ENCODE measurements at places on chromosomes 2 and 18.

GRCh38 chr2:132701810-132702209 is 31.8 kb upstream of the LYPD1 start:
- DNase-seq, result no peak

GRCh38 chr2:241252778-241253475 is 62.5 kb downstream of the HDLBP start:
- DNase-seq, result no peak

- DNase-seq, result no peak
These were observed 63.2 kb downstream of the DLGAP1 start for GRCh38 chr18:4391859-4392258.

- DNase-seq, result no peak
These were observed 570.9 kb downstream of the PIK3C3 start for GRCh38 chr18:42525905-42526304.

- no peak for DNase-seq
These were observed 367.7 kb upstream of the SALL3 start for GRCh38 chr18:78611869-78612268.

- no peak for DNase-seq
These were observed 59.8 kb downstream of the HAUS1 start for GRCh38 chr18:46163941-46164499.

DNA sequence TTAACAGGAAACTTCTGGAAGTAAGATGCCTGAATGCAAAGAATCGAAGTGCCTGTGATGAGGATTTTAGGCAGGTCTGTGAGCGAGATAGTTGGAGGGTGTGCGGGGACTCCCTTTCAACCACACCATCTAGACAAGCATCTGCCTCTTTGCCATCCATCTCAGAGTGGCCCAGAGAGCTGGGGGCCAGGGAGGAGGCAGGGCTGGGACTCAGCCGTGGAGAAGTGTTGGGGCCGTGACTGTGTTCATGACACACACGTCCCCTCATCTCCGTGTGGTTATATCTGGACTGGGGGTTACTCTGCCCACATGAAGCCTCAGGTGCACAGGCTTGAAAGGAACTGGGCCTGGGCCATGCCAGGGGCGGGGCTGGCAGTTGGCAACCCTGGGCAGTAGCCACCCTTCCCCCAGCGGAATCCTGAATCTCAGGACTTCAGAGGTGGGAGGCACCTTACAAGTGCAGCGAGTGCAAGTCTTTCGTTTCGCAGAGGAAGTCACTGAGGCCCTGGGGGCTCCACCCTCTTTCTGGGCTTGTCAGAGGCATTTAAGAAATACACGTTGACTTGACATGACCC is 112.5 kb downstream of the SLC4A3 start:
- DNase-seq, result no peak

GRCh38 chr2:143844986-143845385 is 674.9 kb downstream of the ZEB2 start:
- no peak for DNase-seq

GRCh38 chr18:72652990-72653593 is 109.0 kb upstream of the CBLN2 start:
- peak; percentile 15 for DNase-seq

- DNase-seq, result no peak
These were observed 150.9 kb upstream of the SERTAD2 start for GRCh38 chr2:64804651-64805050.
